ENCODE measurements at places on chromosomes 11 and 22.

GRCh38 chr11:33668468-33668825 is 32.2 kb downstream of the C11orf91 start:
- DNase-seq = no peak

GRCh38 chr11:73347067-73347466 is 29.1 kb upstream of the RELT start:
- DNase-seq = no peak

GRCh38 chr11:47204637-47204989 is 10.2 kb upstream of the DDB2 start:
- no peak for DNase-seq

GRCh38 chr11:134047586-134047999 is 21.3 kb upstream of the JAM3 start:
- no peak for DNase-seq

GRCh38 chr11:72041364-72042063 is 38.8 kb downstream of the NUMA1 start:
- DNase-seq = peak; percentile 40

DNA sequence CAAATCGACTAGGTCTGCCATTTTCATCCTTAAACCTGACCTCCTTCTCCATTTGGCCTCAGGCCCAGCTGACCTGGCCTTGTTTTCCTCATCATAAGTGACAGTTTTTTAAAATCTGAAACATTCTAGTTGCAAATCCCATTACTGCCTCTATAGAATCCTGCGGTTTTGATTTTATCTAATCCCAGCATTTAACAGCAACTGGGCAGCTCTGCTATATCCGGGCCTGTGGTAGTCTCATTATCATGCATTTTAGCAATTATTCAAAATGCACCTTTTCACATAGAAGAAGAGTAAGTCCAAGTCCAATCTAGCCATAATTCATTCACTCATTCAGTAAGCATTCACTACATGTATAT is 28.6 kb upstream of the BIRC3 start:
- no peak for DNase-seq

GRCh38 chr11:93783362-93783761 is 720 bp upstream of the MED17 start:
- DNase-seq = no peak

GRCh38 chr22:41262250-41262765 is 21.6 kb upstream of the CHADL start:
- DNase-seq = no peak

GRCh38 chr11:123729602-123730001 is 11.9 kb downstream of the ZNF202 start:
- no peak for DNase-seq

- DNase-seq = peak; percentile 56
Observed at GRCh38 chr11:118607401-118608359, at the start of gene PHLDB1. Gene PHLDB1, plus strand, starts transcription at chr11:118607615. Its CDS starts 6,222 bp downstream, at chr11:118613837.

DNA sequence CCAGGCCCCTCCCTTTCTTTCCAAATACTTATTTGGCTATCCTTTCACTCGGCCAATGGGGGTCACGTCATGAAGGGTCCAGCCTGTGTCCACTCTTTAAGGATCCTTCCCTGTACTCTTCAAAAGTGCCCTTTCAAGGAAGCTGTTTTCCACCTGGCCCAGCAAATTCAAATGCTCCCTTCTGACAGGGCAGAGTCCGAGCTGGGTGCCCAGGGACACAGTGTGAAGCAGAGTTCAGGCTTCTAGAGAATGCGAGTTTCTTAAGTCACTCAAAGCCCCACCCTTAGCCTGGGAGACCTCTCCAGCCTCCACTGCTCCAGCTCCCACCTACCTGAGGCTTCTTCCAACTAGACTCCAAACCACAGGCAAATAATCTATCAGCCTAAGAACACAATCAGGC is 5.5 kb upstream of the APOA1 start:
- no peak for DNase-seq

DNA sequence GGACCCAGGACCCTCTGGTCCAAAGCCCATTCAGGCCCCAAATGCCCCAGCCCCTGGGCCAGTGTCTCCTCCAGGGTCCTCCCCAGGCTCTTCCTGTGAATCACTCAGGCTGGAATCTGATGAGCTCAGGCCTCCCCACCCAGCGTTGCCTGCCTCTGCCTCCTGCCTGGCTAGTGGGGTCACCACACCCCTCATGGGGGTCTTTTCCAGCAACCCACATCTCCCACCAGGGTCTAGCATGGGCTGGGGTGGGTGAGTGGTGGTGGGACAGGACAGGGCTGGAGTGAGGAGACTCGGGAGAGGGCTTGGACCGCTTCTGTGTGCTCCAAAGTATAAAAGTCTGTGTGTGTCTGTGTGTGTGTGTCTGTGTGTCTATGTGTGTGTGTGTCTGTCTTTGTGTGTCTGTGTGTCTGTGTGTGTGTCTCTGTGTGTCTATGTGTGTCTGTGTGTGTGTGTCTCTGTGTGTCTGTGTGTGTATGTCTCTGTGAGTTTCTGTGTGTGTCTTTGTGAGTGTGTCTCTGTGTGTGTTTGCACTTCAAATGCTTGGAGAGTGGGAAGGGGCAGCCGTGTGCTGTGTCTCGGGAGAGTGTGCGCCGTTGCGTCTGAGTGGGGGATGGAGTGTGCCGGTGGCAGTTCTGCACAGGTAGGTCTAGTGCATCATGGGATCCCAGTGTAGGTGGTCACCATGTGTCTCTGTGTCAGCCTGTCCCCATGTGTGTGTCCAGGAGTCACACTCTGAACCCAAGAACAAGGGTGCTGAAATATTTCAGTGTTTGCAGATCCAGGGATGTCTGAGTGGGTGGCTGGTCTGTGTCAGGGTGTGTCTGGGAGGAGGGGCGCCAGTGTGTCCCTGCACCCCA is 8.8 kb downstream of the RIN1 start:
- DNase-seq = no peak

GRCh38 chr22:19478045-19478900 is 720 bp downstream of the UFD1 start:
- peak; percentile 3 for DNase-seq

GRCh38 chr22:23913306-23913660 is 19.1 kb downstream of the MIF start:
- DNase-seq = no peak

DNA sequence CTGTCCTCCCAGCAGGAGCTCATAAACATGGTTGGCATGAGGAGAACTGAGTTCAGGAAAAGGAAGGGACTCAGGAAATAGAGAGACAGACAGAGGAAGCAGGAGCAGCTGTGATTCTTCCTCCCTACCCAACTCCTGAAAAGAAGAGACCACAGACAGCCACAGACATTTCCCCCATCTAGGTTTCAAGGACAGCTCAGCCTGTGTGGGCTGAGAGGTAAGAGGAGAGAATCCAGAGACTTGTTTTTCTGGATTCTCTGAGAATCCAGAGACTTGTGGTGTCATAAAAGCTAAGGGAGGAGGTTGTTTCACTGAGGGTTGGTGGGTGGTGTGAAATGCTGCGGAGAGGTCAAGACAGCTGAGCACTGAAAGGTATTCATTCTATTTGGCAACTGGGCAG is 19.0 kb upstream of the STK33 start:
- no peak for DNase-seq

DNA sequence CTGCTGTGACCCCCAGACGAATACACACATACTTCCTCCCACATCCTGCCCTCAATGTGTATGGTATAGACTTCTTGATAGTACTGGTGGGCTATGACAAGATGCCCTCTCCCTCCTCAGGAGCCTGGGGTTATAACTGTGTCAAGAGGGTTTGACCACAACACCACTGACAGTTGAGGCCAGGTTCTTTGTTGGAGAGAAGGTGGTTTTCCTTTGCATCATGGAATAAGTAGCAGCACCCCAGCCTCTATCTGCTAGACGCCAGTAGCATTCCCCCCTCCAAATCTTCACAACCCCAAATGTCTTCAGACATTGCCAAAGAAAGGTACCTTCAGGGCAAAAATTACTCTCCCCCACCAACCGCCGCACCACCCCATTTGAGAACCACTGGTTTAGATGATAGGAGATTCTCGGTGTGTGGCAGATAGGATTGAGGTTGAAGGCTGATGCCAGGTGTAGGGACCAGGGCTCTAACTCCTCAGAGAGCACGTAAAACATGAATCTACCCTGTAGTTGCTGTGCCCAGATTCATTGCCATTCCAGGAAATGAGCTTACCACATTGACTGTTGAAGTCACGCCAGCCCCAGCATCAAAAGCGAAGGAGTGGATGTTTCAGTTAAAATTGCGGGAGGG is 5.5 kb upstream of the MYO18B start:
- DNase-seq = no peak

- DNase-seq = no peak
Observed at GRCh38 chr11:9834291-9834690, 170.4 kb downstream of the SWAP70 start.

GRCh38 chr11:18527512-18527911 is 770 bp upstream of the TSG101 start:
- no peak for DNase-seq

DNA sequence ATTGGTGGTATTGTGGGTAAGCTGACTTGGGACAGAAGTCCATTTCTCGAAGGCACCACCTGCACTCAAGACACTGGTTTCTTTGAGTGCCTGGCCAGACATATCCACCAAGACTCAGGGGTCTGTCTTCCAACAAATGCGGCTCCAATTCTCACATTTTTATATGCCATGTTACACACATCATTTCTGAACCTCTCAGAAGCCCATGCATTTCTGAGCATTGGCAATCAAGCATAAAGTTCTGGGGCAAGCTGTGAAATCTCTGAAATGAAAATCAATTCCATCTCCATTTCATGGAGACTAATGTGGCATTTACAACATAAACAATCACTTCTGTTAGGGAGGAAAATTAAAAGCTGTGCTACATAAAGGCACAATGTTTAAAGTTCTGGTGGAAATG is 243.7 kb downstream of the KIRREL3 start:
- no peak for DNase-seq

GRCh38 chr11:85170184-85170583 is 457.0 kb downstream of the DLG2 start:
- DNase-seq = no peak

GRCh38 chr11:35536470-35536869 is 11.1 kb upstream of the PAMR1 start:
- no peak for DNase-seq

GRCh38 chr22:44422746-44423380 is 75.2 kb downstream of the RTL6 start:
- no peak for DNase-seq

DNA sequence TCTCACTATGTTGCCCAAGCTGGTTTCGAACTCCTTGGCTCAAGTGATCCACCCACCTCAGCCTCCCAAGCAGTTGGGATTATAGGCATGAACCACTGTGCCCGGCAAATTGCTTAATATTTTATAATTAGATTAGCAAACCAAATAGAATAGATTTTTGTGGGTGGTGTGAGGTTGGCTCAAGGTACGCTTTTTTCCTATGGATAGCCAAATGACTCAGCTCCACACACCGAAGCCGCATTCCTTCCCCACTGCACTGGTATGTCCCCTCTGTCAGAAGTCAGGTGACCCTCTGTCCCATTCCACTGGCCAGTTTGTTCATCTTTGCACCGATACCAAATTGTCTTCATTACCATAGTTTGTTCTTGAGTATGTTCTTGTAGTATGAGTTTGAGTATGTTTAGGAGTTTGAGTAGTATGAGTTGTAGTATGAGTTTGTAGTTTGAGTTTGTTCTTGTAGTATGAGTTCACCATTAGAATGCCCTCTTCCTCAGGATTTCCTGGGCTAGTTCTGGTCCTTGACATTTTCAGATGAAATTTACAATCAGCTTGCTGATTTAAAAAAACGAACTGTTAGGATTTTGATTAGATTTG is 19.4 kb downstream of the SUSD2 start:
- no peak for DNase-seq
